ENCODE measurements at places on chromosomes 16 and 17.

DNA sequence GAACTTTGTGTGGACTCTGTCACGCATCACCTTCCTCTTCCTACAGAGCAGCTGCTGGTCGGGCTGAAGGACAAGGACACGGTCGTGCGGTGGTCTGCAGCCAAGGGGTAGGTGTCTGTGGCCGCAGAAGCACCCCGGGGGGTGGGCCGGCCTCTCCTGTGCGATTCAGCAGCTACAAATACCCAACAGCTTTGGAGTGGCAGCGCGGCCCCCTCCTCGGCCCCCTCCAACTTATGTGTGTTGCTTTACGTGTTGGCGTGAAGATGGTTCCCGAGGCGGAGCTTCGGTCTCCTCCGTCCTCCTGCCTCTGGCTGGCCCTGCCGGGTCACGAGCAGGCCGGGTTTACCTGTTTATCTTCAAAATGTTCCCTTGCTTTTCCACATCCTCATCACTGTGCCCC lies 32.3 kb downstream of the ZNF750 start:
- DNase-seq, result no peak

DNA sequence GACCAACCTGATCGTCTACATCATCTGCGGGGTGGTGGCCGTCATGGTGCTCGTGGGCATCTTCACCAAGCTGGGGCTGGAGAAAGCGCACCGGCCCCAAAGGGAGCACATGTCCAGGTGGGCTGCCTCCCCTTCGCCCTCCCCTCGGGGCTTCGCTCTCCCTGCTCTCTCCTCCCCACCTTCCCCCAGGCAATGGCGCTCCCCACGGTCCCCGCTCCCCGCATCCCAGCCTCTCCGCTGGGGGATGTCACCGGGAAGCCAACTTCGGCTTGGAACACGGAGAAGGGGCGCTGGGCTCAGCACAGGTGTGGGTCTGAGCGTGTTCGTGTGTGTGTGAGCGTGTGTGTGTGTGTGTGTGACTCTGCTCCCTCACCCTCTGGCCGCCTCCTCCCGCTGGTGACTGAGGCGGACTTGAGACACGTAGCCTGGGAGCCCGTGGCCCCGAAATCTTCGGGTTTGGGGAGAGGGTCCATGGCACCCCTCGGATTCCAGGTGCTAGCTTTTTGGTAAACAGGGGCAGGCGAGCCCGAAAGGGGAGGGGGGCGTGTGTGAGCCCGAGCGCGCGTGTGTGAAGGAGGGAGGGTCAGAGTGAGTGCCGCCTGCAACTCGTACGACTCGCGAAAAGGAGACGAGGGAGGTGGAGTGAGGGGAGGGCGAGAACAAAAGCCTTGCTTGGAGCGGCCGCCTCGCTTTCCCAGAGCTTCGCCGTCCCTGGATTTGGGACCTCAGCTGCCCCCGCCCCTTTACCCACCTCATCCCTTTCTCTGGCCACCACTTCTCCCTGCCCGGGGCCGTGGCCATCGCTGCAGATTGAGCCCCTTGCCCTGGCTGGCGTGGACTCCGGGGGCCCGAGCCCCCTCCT lies 1.3 kb downstream of the SHISA9 start:
- DNase-seq, result peak; percentile 82

DNA sequence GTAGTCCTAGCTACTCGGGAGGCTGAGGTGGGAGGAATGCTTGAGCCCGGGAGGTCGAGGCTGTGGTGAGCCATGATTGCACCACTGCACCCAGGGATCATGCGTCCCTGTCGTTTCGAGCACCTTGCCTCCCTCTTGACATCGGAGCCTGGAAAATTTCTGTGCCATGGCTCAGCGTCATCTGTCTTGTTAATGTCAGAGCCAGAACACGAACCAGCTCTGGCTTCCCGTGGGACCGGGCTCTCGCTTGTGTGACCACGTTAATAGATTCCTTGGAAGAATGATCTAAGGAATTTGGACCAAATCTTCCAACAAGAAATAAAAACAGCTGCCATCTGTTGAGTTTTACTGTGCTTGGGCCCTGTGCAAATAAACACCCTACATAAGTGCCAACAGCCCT lies 117.7 kb downstream of the ABCC1 start:
- no peak for DNase-seq

GRCh38 chr17:67055811-67056745 lies 11.7 kb downstream of the CACNG1 start:
- DNase-seq, result peak; percentile 51

DNA sequence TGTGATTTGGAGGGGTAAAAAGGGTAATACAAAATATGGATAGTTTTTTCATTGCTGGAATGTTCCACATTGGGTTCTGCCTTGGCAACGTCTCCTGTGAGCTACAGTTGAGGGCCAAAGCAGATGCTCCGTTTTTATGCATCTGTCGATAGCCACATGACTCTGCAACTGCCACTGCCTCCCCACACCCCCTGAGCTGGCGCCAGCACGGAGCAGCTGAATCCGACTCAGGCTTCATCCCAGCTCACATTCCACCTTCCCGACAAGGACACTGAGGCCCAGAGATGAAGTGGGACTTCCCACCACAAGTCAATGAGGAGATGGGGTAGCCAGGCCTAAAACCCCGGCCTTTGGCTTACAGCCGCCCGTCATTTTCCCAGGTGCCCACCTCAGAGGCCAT lies 334.1 kb downstream of the CDH13 start:
- no peak for DNase-seq

DNA sequence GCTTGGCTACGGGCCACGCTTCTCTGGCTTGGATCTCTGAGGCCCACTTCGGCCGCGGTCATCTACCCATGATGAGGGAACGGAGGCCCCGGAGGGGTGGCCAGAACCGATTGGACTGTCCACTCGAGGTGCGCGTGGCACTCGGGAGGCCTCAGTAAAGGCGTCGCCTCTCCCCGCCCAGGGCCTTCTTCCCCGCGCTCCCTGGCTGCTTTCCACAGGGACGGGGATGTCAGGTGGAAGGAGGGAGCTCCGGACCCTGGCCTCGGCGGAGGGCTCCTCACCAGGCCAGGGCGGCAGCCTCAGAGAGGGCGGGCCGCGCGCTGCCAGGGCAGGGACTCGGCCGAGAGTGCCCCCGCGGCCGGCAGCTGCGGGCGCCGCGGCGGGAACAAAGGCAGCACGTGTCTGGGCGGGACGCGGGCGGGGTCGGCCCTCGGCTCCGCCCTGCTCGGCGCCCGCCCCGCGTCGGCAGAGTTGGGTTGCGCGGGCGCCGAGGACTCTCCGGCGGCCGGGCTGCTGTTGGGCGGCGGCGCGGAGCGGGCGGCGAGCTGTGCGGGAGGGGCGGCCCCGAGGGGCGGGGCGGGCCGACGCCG lies 587 bp upstream of the CDK5R1 start:
- DNase-seq, result peak; percentile 98

GRCh38 chr16:68660359-68660795 lies 15.3 kb downstream of the CDH3 start:
- no peak for DNase-seq

DNA sequence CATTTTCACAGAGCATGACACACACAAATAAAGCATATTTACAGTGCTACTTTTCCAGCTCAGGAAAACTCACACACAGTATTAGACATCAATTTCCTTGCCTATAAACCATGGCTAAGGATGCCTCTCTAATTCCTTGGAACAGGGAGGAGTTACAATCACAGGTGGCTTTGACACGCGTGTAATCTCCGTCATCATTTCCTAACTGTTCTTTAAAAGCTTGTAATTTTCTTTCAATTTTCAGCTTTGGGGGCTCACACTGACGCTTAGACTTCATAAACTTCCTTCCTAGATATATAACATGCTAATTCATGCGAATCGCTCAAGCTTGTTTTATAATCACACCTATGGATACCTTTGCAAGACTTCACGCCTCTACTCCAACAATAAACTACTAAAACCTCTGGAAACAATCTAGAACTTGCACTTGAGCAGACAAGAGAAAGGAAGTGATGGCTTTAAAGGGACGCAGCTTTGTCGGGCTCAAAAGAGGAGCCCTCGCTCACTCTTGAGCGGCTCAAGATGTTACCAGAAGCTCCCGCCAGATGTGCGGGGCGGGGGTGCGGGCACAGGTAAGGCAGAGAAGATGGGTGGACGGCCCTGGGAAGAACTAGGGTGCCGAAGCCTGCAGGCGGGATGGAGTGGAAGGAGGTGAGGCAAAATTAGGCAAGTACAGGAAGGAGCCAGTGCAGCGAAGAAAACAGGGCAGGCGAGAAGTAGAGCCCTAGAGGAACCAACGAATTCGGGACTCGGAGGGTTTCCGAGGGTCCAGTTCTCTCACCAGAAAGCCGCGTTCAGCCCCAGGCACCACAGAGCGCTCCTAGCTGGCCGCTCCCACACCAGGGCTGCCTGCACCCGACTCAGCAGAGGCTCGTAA lies 631 bp downstream of the RETREG3 start:
- no peak for DNase-seq

DNA sequence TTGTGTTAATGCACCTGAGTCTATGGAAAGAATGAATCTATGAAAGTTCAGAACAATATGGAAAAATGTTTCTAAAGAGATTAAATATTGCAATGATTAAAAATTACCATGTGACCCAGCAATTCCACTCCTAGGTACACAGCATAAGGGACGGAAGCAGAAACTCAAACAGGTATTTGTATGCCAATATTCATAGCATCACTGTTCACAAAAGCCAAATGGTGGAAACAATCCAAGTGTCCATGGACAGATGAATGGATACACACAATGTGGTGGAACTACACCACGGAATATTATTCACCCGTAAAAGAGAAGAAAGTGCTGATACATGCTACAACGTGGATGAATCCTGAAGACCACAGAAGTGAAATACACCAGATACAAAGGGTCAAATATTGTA lies 37.7 kb downstream of the VPS53 start:
- no peak for DNase-seq

- DNase-seq, result no peak
These were observed 1.6 kb upstream of the IRF8 start for GRCh38 chr16:85897382-85897781.

- DNase-seq, result peak; percentile 68
These were observed 8.1 kb upstream of the EPX start for GRCh38 chr17:58184308-58184985.

DNA sequence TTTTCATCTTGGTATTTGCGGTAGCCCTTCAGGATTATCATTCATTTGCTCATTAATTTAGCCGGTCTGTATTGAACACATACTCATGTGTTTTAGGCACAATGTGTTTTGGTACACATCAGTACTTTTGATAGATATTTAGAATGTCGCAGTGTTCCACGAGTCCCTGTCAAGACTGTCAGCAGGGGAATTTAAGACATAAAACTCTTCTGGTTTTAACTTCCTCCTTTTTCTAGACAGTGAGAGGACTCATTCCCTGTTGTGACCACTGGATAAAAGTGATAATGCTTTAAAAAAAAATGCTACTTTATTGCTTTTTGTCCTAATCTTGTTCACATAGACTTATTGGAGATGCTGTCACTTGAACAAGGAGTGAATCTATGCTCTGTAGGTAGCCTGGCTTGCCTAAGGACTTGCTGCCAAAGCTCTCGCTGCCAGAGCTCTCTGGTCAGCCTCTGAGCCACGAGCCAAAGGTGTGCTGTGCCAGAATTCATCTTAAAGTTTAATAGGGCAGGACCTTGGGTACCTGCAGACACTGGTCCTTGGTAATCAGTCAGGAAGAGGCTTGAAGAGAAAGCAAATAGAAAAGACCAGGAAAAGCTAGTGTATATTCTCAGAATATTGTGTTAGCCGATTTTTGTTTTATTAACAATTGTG lies 5.4 kb downstream of the DCAF7 start:
- no peak for DNase-seq

GRCh38 chr16:69831212-69832123 lies 69.3 kb downstream of the WWP2 start:
- no peak for DNase-seq

DNA sequence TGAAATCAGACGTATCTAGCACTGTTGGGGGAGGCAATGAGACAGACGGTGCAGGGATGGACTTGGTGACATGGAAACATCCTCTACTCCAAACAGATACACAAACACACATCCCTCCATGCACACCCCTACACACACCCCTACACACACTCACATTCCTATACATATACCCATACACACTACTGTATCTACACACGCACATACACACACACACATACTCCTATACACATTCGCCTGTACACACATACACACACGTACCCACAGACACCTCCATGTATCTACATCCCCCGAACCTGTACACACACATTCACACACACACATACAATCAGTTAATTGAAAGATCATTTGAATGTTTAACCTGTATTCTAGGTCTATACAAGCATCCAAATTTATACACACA lies 53.5 kb downstream of the MAF start:
- no peak for DNase-seq

DNA sequence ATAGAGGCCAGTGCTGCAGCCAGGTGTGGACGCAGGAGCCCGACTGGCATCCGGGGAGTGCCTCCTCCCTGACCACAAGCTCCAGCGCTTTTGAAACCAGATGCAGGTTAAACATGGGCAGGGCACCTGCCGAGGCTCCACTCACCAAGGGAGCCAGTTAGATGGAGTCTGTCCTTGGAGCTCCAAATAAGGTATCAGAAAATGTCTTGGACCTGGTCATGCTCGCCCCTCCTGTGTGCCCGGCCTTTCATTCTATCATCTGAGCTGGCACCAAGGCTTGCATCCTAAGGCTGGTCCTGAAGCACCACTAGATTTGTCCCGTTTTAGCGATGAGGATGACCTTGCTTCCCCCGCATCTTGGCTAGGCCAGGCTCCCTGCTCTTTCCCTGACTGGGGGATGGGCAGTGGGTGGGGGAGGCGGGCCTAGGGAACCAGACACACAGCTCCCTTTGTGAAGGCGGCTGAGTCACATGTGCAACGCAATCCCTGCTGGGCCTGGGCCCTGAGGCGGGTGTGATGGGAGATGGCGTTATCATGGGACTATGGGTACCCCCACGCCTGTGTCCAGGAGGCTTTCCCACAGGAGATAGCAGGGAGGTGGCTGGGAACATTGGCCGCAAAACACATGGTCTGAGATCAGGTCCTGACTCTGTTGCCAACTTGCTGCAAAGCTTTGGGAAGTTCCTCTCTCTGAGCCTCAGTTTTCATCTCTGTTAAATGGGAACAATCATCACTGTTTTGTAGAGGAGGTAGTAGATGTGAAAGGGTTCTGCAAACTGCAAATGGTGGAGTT lies 5.0 kb upstream of the ADGRG1 start:
- peak; percentile 82 for DNase-seq

- no peak for DNase-seq
These were observed 137.9 kb upstream of the GSE1 start for GRCh38 chr16:85475233-85475632.

- peak; percentile 8 for DNase-seq
These were observed 23.5 kb upstream of the PYY start for GRCh38 chr17:43976963-43977837.

GRCh38 chr16:67661101-67661761 lies 471 bp downstream of the PARD6A start:
- DNase-seq, result peak; percentile 90

Data from H7 (cell line).